Stomach (tissue), 19 donors: ENCODE measurements at places on chromosomes 7 and 10. TPM values are rescaled to one million over a fixed set of nuclear protein-coding genes. Genes with fewer than 3 reads are reported as not detected.

Gene ARHGEF5
- total RNA-seq = 9.4 TPM

Gene SPDYE5
- not detected for total RNA-seq

Gene ADCY1
- total RNA-seq = 1.7 TPM

Gene NUTM2B
- total RNA-seq = 0.18 TPM

- DNase-seq = no peak
These were observed 170.3 kb upstream of the FAM171A1 start for GRCh38 chr10:15541376-15541775.

DNA sequence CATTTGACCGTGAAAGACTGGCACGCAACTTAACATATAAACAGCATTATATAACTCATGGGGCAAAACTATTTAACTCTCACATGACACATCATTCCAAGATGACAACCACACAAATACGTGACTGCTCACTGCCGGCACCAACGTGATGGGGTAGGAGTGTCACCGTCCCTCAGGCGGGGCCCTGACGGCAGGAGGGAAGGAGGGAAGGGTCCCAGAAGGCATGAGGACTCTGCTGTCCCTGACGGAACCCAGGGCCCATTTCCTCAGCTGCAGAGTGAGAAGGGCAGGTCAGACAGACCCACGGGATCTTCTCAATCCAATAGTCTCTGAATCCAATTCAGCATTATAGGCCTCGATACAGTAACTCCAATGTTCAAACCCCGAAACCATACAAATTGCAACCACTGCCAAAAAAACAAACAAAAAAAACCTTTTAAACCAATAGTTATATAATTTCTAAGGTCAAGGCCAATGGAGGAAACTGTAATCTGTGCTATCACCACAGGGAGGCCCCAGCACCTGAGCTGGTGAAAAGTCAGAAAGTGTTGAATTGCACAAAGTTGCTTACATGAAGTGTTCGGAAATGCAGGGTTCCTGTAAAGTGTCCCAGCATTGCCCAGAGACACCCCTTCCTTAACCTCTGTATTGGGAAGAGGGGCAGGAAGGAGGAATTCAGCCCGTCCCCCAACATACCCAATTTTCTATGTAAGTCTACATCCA lies 137.4 kb downstream of the TNS3 start:
- DNase-seq = peak; percentile 58

GRCh38 chr10:110641256-110641655 lies 2.9 kb upstream of the RBM20 start:
- peak; percentile 58 for DNase-seq

DNA sequence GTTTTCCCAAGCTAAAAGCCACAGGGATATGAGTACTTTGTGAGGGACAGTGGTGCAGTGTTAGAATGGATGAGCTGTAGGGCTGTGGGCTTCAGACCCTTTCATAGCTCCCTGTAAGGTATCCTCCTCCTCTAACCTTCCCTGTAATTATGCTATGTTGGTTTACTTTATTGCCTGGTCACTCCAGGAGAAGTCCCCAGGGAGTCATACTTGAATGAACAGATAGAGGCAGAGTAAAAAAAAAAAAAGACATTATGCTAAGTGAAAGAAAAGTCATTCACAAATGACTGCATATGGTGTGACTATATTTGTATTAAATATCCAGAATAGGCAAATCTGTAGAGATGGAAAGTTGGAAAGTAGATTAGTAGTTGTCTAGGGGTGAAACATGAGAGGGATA lies 434.4 kb downstream of the AUTS2 start:
- DNase-seq = no peak

- DNase-seq = peak; percentile 60
These were observed 105.2 kb downstream of the NEURL1 start for GRCh38 chr10:103598654-103599115.

GRCh38 chr10:42888504-42889095 lies 106.0 kb downstream of the BMS1 start:
- no peak for DNase-seq

DNA sequence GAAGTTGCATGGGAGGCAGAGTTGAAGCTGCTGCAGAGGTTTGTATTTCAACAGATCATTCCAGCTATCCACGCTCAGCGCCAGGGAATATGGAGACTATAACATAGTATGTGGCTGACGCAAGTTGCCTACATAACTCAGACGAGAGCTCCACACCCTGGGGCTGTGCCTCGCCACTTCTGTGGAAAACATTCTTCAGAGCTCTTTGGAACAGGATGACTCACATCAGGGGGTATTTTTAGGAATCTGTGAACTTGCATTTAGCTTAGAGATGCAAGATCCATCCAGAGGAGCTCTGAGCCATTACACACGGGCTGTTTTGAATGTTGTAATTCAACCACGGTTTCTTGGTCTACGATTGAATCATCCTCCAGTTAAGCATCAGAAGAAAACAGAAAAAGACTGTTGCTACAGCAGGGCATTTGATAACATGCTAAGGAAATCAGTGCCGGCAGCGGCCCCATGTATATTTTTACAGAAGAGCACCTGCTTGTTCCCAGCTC lies 481.5 kb upstream of the AKR1E2 start:
- no peak for DNase-seq

- DNase-seq = no peak
These were observed 308.2 kb downstream of the GFRA1 start for GRCh38 chr10:115964827-115965226.

DNA sequence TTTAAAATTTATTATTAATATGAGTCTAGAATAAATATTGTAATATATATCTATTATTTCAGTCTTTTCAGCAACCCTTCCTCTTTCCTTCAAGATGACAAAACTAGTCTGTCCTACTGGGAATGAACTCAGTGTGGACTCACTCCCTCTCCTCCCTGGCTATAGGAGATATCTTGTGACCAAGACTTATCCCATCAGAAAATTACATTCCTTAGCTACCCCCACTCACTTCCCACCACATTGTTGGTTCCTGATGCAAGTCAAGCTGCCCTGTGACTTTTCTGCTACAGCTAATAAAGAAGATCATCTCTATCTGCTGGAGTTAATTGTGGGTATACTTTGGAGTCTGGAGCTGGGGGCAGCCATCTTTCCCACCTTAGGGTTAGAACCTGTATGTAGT lies 28.0 kb upstream of the MCU start:
- no peak for DNase-seq
